ENCODE measurements at places on chromosomes 12 and 14. TPM values are rescaled to one million over a fixed set of nuclear protein-coding genes. Genes with fewer than 3 reads are reported as not detected.
A peak's percentile ranks its signal among the peaks of the same experiment; 100 is the strongest.

Gene KRT6A
- total RNA-seq = not detected

Gene CLEC9A
- total RNA-seq = not detected

Gene FBRSL1
- total RNA-seq = 0.66 TPM

Gene LRRIQ1
- not detected for total RNA-seq

Gene SLC6A15
- total RNA-seq = 0.18 TPM

Gene ANKRD9
- 28.7 TPM for total RNA-seq

Gene FGF6
- total RNA-seq = not detected

Gene NEUROD4
- not detected for total RNA-seq

Gene SCFD1
- 94.2 TPM for total RNA-seq

Gene TCL1A
- not detected for total RNA-seq

Gene LRP1
- total RNA-seq = 33.3 TPM

Gene GALNT16
- not detected for total RNA-seq

DNA sequence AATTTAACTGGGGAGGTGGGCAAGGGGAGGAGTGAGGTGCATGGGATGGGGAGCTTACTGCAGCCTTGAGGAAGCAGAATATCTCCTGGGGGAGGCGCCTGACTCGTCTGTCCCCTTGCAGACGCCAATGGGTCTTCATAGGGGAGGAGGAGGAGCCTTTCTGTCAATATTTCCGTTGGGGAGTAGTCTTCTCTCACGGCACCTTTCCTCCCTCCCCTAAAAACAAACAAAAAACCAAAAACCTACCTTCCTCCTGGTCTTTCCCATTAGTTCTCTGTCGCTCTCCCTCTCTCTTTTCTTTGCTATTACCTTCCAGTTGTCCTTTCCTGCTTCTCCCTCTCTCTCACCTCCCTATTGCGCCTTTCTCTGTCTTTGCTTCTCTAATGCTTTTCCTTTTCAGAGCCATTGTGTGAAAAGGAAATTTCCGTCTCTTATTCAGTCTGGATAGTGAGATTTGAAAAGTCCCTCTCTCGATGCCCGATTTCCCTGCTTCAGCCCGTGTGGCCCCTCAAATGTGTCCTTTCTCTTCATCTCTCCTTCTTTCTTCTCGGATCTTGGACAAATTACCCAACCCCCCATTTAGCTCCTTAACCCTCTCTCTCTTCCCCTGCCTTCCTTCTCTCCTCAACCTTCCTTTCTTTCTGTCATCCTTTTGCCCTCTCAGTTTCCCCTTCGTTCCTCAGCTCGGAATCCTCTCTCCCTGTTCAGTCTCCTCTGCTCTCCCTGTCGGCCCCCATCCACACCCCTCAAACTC lies 5.9 kb downstream of the GPR84 start:
- DNase-seq = no peak

DNA sequence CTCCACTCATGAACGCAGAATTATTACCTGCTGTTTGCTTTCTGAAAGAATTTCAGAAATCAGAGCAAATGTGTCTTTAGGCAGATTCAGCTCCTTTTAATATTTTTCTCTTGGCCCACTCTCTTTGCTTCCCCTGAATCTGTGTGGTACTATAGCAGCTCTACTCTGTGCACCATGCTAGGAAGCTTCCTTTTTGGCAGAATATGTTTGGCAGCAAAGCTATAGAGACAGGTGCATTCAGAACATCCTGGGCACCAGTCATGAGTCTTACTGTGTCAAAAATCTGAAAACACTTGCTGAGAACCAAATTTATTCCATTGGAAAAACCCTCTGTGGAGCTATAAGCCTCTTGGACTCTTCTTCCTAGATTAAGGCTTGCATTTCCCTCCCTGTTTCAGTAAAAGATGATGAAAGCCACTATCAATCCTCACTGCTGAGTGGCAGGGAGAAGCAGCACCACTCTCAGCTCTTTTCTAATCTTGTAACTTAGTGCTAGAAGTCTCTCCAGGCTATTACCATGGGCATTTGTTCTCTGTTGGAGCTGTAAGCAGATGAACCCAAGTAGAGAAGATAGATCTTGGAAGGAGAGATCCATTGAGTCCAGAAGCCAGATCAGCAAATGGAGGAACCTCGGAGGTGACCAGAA lies 18.2 kb downstream of the CIPC start:
- DNase-seq = no peak

DNA sequence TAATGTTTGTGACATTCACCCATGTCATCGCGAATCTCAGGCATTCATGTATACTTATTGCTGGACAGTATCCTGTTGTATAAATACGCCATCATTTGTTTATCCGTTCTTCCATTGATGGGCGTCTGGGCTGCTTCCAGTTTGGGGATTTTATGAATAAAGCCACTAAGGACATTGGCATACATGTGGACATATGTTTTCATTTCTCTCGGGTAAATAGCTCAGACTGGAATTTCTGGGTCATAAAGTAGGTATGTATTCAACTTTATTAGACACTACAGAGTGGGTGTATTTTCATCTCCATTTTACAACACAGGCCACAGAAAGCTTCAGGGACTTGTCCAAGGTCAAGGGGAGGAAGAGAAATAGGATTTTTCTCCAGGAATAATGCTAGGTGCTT lies 48.9 kb downstream of the HRK start:
- DNase-seq = no peak

GRCh38 chr14:96309896-96310330 lies 53.2 kb downstream of the ATG2B start:
- DNase-seq = no peak

- no peak for DNase-seq
Observed at GRCh38 chr12:106022568-106023012, 116.2 kb downstream of the NUAK1 start.

DNA sequence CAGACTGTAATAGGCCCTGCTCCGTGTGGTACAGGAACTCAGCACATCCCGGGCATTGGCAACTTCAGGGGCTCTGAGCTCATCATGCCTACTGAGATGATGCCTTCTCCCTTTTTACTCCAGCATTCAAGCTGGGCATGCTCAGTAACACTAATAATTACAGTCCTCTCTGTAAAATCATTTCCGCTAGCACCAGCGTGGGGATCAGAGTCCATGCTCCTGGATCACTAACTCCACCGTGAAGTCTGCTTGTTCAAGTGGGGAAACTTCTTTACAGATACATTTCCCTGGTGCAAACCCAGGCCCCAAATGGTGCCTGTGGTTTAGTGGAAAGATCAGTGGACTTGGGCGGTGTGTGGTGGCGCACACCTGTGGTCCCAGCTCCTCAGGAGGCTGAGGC lies 16.7 kb downstream of the CLSTN3 start:
- DNase-seq = no peak

- no peak for DNase-seq
Observed at GRCh38 chr12:38911611-38912010, 6.2 kb upstream of the CPNE8 start.

DNA sequence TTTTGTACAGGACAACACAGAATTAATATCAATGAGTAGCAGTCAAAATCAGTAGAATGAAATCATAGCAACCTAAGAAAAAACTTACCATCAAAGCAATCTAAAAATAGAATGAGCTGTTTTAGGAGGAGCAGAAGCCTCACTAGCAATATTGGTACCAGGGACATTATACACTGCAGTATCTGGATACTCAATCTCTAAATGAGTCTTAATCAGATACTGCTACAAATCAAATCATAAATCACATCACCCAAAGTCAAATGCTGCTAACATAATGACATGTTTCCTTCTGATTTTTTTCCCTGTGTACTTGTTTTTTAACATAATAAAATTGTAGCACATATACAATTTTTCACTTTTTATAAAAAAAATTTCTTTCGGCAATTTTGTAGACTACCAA lies 8.0 kb downstream of the RPS29 start:
- DNase-seq = no peak

DNA sequence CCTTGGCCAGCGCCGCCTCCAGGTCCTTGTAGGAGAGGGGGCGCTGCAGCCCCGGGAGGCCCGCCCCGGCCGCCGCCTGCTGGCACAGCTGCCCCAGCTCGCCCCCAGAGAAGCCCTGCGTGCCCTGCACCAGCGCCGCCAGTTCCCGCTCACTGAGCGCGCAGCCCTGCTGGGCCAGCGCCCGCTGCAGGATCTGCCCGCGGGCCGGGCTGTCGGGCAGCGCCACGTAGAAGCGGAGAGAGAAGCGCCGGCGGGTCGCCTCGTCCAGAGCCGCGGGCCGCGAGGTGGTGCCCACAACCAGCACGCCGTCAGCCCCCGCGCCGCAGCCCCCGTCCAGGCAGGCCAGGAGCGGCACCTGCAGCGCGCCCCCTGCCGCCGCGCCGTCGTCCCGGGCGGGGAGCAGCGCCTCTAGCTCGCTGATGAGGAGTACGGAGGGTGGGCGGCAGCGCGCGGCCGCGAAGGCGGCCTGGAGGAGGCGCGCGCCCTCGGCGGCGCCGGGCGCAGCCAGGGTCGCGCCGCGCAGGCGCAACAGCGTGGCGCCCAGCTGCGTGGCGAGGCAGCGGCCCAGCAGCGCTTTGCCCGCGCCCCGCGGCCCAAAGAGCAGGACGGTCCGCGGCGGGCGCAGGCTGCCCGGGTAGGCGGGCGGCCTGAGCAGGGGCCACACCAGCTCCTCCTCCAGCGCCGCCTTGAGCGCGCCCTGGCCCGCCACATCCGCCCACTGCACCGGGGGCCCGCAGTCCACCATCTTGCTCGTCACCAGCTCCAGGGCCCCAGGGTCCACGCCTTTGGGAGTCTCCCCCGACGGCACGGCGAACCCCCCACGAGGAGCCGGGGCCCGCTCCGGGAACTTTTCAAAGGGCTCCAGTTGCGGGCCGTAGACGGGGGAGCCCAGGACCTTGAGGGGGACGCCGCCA lies 27.7 kb downstream of the FIGNL2 start:
- peak; percentile 36 for DNase-seq

GRCh38 chr12:103652808-103653207 lies 65.7 kb downstream of the STAB2 start:
- no peak for DNase-seq

DNA sequence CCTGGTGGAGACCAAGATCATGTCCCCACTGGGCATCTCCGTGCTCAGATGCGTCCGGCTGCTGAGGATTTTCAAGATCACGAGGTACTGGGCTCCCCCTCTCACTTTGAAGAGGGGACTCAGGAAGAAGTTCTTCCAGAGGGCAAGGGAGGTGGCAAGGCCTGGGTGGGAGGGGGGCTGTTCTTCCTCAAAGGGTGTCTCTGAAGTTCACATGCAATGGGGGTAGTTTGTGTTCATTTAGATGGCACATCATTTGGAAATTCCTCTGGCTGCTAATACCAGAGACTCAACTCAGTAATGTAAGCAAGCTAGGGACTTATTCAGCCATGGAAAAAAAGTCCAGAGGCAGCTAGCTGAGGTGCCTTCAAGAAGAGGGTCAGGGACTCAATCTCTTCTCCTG lies 227.1 kb upstream of the FKBP4 start:
- no peak for DNase-seq

GRCh38 chr12:125650587-125650986 lies 585.4 kb downstream of the AACS start:
- no peak for DNase-seq

DNA sequence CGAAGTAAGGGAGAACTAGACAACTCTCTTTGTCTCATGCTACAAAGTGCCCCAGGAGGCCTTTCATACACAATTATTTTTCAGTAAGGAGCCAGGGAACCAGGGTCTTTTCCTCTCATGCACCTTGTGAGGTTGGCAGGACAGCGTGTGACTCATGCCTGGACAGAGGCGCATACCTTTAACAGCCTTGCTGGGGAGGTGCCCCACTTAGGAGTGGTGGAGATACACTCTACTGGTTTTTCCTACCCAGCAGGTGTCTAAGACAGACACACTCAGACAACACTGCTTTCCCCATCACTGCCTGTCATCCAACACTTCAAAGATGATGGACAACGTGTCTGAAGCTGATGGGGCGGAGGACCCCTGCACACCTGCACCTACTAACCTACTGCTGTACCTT lies 49.1 kb downstream of the B4GALNT3 start:
- no peak for DNase-seq

DNA sequence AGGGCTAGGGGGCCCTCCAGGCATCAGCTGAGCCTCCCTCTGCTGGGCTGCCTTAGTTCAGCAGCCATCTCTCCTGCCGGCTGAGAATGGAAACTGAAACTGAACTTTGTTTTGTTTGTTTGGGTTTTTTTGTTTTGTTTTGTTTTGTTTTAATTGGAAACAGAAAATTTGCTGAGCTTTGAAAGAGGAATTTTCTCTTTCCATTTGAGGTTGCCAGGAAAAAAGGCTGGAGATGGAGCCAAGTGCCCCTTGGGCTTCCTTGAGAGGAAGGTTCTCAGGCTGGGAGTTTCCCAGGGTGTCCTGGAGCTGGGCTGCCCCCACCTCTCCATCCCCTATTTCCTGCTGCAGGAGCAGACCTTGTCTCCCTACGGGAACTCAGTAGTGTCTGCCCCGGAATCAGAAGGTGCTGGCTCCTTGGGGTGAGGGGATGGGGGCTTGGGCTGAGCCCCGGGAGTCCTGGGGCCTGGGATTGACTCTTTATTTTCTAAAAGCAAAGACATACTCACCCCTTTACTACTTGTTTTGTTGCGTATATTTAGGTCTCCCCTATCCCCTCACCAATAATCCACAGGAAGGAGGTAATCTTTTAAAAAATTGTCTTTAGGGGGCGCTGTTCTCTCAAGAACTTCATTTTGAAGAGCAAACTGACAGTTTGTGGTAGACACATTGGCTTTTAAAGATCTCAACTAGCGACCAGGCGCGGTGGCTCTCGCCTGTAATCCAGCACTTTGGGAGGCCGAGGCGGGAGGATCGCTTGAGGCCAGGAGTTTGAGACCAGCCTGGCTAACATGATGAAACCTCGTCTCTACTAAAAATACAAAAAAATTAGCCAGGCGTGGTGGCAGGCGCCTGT lies 21.3 kb upstream of the OASL start:
- DNase-seq = peak; percentile 58

- DNase-seq = no peak
Observed at GRCh38 chr14:70018713-70019211, 139.5 kb downstream of the SMOC1 start.

DNA sequence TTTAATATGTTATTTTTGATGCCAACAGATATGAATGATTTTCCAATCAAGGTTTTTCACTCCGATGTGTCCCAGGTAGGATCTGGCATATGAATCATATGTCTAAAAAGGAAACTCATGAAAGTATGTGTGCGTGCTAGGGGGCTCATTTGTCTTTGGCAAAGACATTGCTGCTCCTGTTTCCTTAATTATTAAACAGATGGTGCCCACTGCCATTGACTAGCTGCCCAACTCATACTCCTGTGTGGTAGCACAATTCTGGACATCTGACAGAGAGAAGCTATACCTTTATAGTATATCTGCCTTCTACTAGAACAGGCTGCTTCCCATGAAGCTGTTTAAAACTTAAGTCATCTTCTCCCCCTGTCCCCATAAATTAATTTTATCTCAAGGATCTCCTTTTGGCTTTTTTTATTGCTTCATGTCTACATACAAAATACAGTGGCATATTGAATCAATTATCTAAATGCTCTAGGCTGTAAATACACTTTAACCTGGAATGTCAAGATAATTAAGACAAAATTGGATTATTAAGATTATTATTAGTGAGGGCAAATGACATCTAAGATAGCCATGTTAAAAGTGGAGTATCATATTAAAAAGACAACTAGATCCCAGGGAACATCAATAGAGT lies 1.4 kb upstream of the PDE3A start:
- no peak for DNase-seq

DNA sequence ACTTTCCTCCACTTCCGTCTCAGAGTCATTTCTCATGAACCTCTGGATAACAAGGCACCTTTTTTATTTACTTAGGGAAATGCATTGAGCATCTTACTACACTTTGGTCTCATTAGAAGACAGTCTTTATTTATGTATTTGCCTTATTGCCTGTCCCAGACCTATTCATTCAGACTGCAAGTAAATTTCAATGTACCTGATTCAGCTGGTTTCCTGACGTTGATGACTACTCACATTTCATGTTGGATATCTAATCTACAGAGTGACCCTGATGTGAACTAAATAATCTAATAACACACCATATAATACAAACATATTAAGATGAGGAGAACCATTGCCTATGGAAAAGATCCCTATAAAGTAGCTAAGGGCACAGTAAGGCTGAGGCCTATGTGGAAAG lies 267.7 kb downstream of the SLC6A15 start:
- no peak for DNase-seq

All from SJSA1 (cell line).